Activated CD4-positive, alpha-beta T cell treated with anti-CD3 and anti-CD28 coated beads, Interleukin-2, amount 10 ng/mL, durations not matched to agents 24 days and 14 days (primary cell): ENCODE measurements at places on chromosomes 3 and 15. TPM values are rescaled to one million over a fixed set of nuclear protein-coding genes. Genes with fewer than 3 reads are reported as not detected.
A peak's percentile ranks its signal among the peaks of the same experiment; 100 is the strongest.

The HOMER2 gene
- 29.3 and 32.1 TPM in 2 replicates for total RNA-seq

The UPK1B gene
- not detected in 2 replicates for total RNA-seq

The TGM4 gene
- total RNA-seq: not detected in 2 replicates

The FSTL1 gene
- total RNA-seq: 0.12 and 0.26 TPM in 2 replicates

The IGF2BP2 gene
- total RNA-seq: 0.64 and 0.89 TPM in 2 replicates

GRCh38 chr3:67691926-67692325, 37.5 kb upstream of the SUCLG2 start:
- no peaks in the 10 kb centered on the region for H3K27me3 ChIP-seq
- H3K4me1 ChIP-seq: no peaks in the 10 kb centered on the region
- H3K27ac ChIP-seq: no peak overlapping the region
- no peak for DNase-seq

DNA sequence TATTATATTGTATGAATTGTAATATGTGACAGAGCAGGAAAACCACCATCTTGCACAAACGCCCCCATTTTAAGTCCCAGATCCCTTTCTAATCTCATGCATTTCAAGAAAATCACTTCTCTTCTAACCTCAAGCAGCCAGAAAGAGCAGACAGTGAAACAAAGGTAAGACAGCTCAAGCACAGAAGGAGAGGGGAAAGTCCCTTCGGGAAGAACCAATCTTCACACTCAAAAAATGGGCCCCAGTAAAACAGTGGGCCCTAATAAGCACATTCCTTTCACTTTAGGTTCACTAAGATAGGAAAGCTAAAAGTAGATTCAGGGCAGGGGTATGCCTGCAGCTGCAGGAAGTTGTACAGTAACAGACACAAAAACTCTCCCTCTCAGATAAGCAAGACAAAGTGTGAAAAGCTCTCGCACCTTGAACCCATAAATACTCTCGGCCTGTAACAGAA, 1268.7 kb downstream of the SI start:
- H3K27me3 ChIP-seq: no peaks in the 10 kb centered on the region
- no peak overlapping the region for H3K4me3 ChIP-seq
- DNase-seq: no peak
- H3K36me3 ChIP-seq: no peaks in the 10 kb centered on the region
- H3K27ac ChIP-seq: no peak overlapping the region

DNA sequence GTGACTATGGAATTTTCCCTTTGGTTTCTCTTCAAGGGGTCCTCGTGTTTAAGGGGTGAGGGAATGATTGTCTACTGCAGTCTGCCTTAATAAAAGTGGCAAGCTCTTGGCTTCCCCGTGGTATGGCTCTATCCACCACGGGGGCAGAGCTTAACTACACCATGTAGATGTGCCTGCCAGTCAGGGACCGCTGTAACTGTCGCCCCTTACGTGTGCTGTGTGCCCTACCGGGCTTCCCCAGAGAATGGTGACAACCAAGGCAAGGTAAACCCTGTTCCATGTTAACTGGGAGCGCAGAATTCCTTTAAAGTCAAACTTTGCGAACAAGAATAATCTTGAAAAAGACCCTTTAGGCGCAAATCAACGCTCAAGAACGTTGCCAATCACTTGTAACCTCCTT, 966 bp upstream of the C3orf80 start:
- no peak for DNase-seq
- H3K4me1 ChIP-seq: peaks cover 16% of the 10 kb centered on the region
- H3K27me3 ChIP-seq: peaks cover 62% of the 10 kb centered on the region

DNA sequence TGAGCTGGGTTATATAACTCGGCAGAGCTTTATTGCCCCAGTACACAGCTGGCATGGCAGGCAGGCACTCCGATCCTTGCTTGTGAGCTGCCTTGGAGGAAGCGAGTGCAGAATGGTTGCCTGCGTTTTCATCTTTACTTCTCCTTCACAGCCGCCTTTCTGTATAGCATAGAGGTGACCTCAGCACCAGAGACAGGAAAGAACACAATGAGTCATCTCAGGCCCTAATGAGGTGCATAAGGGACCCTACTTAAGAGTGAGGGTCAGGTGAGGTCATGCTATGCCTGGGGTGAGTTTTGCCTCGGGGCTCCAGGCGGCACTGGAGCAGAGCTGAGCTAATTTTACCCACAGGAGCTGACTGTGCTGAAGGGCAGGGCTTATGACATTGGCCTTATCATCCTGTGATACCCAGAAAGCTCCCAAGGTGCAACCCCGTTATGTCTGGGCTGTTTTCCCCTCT, 43.5 kb downstream of the LPP start:
- H3K4me1 ChIP-seq: peaks cover 27% of the 10 kb centered on the region
- DNase-seq: no peak
- H3K4me3 ChIP-seq: no peak overlapping the region
- peaks cover 32% of the 10 kb centered on the region for H3K36me3 ChIP-seq
- H3K27ac ChIP-seq: no peak overlapping the region

GRCh38 chr15:101276501-101277037, 716 bp downstream of the SELENOS start:
- DNase-seq: peak; percentile 71
- H3K36me3 ChIP-seq: peaks cover 57% of the 10 kb centered on the region
- peak overlapping the region; percentile 92 for H3K4me3 ChIP-seq
- no peaks in the 10 kb centered on the region for H3K27me3 ChIP-seq
- H3K4me1 ChIP-seq: peaks cover 24% of the 10 kb centered on the region

GRCh38 chr3:24495326-24495994, 810 bp upstream of the THRB start:
- H3K27ac ChIP-seq: no peak overlapping the region
- H3K27me3 ChIP-seq: peaks cover 48% of the 10 kb centered on the region
- DNase-seq: no peak
- H3K36me3 ChIP-seq: peaks cover 2% of the 10 kb centered on the region
- H3K4me3 ChIP-seq: no peak overlapping the region
- no peaks in the 10 kb centered on the region for H3K4me1 ChIP-seq

GRCh38 chr3:42733501-42734262, 31.1 kb upstream of the HHATL start:
- no peak for DNase-seq
- no peaks in the 10 kb centered on the region for H3K36me3 ChIP-seq
- H3K4me3 ChIP-seq: no peak overlapping the region

DNA sequence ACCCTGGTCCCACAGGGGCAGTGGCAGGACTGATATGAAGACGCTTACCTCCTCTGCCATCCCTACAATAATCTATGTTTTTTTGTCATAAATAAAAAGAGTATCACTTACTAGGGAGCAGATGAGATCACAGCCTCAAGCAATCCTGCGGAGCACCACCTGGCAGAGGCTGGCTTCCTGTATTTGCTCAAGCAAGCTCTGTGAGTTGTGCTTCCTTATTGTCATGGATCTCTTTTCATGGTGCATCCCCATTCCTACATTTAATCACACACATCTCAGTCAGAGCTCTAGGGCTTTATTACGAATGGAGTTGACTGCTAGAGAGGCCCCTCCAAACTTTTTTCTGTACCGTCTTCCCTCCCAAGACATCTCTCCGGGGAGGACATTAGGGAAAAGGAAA, 186.0 kb downstream of the UBE2E2 start:
- H3K27me3 ChIP-seq: no peaks in the 10 kb centered on the region
- no peak overlapping the region for H3K4me3 ChIP-seq
- no peak overlapping the region for H3K27ac ChIP-seq
- no peak for DNase-seq
- H3K4me1 ChIP-seq: no peaks in the 10 kb centered on the region

- H3K27me3 ChIP-seq: no peaks in the 10 kb centered on the region
- H3K36me3 ChIP-seq: peaks cover 6% of the 10 kb centered on the region
- peak overlapping the region; percentile 81 for H3K27ac ChIP-seq
- peak overlapping the region; percentile 16 for H3K4me3 ChIP-seq
- peaks cover 73% of the 10 kb centered on the region for H3K4me1 ChIP-seq
- peak; percentile 72 for DNase-seq
Observed at GRCh38 chr3:31230425-31231223, 302.1 kb upstream of the STT3B start.
